Pulmonary artery endothelial cell (primary cell): ENCODE measurements at places on chromosomes 7 and 10. TPM values are rescaled to one million over a fixed set of nuclear protein-coding genes. Genes with fewer than 3 reads are reported as not detected.

The MICU1 gene
- total RNA-seq, result 29.6 and 40.1 TPM in 2 replicates

The C7orf57 gene
- total RNA-seq, result under 0.01 and 0.11 TPM in 2 replicates

The EPO gene
- not detected in 2 replicates for total RNA-seq

DNA sequence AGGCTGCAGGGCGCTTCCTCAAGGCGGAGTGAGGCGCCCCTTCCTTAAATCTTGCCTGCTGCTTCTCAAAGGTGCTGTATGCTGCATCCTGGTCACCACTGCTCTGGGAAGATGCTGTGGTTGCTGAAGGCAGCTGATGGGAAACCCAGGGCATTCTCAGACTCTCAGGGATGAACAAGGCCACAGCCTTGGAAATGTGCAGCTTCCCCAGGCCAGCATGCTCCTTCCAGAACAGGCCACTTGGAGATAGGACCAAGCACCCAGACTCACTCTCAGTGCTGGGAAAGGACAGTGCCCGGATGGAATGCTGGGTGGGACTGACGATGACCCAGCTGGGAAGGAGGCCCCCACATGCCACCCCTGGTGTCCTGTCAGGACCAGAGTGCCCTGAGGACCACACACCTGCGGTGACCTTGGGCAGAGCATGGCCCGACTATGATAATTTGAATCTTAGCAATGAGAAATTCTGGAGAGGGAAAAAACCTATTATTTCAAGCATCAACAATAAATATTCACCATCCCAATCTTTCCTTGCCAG, 235.5 kb downstream of the TNS3 start:
- DNase-seq, result no peak

DNA sequence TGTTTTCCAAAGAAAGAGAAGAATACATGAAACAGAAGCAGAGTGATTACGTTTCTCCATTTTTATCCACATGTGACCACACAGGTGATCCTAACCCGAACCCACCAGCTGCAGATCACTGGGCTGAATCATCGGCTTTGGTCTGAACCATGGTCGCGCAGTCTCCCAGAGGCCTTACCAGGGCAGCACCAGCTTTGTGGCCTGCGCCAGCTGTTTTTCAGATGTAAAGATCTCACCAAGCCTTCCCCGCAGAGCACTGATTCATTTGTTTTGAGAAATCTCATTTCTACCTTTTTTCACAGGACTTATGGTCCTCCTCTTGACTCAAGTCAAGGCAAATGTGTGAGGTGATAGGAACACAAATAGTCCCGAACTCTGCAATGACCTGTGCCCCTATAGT, 207.0 kb upstream of the PPP2R2D start:
- no peak for DNase-seq

The SPACDR gene
- 1.2 TPM in 2 replicates for total RNA-seq

GRCh38 chr10:2619916-2620315, 447.4 kb upstream of the PFKP start:
- DNase-seq, result no peak

DNA sequence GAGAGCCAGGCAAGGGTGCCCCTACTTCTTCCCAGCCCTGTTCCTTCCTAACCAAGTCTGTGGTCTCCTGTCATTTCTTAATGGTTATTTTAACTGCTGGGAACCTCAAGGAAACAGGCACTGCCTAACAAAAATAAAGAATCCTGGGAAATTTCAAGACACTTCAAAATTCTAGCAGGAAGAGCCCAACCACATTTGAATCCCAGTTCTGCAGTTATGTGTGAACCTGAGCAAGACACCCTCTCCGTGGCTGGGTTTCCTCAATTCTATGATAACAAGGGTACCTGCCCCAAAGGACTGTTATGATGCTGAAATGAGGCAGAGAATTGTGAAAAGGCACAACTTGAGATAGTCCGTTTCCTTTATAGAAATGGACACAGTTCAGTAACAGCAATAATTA, 36.2 kb upstream of the DUSP5 start:
- no peak for DNase-seq

GRCh38 chr7:101088858-101089529, 3.7 kb downstream of the TRIM56 start:
- no peak for DNase-seq

DNA sequence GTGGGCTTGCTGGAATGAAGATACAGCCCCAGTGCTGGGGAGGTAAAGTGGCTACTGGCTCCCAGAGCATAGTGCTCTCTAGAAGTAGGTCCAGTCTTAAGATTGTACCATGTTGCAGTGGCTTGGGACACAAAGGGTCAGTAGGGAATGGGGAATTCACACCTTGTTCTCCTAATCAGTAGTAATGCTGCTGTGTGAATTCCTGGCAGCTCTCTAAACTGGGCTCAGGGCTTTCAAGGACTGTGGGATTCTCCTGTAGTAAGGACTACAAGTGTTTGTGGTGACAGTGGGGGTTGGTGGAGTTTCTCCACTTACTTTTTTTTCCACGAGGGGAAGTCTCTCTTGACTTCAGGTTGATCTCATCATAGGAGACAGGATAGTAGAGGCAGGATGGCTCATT, 226.2 kb upstream of the TEX47 start:
- DNase-seq, result no peak

GRCh38 chr10:74650613-74651012, 175.8 kb upstream of the KAT6B start:
- no peak for DNase-seq

The GPR26 gene
- not detected in 2 replicates for total RNA-seq

The DOCK4 gene
- total RNA-seq, result 178 and 198 TPM in 2 replicates

DNA sequence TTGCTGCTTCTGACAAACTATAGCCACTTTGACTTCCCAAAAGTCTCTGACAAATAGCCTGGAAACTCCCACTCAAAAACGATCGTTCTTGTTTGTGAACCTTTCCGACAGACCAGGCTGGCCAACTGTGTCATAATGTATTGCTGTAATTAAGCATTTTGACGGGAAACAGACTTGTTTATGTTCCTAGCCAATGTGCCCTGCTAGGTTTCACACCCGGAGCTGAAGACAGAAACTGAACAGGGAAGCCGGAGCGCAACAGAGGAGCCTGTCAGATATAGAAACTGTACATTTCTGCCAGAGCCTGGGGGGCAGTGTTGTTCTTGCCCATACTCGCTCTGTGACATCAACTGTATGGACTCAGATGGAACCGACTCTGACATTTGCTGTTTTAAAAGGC, 55.3 kb upstream of the C7orf33 start:
- DNase-seq, result no peak

The CALHM3 gene
- not detected in 2 replicates for total RNA-seq

The STX1A gene
- 21.8 and 23.5 TPM in 2 replicates for total RNA-seq

The GSTO2 gene
- 0.25 and 0.33 TPM in 2 replicates for total RNA-seq

The VWC2 gene
- total RNA-seq, result not detected in 2 replicates

GRCh38 chr7:73773700-73774517, 3.8 kb upstream of the CLDN3 start:
- DNase-seq, result peak; percentile 8

The ZDHHC6 gene
- 29.3 and 49.3 TPM in 2 replicates for total RNA-seq
